Stimulated activated CD4-positive, alpha-beta T cell treated with anti-CD3 and anti-CD28 coated beads, Interleukin-12 subunit alpha, Interleukin-12 subunit beta, amount 100 ng/mL, for 24 hours (primary cell): ENCODE measurements at places on chromosomes 2 and 18.

- DNase-seq: no peak
Measured at GRCh38 chr2:145918951-145919350, 1399.0 kb upstream of the ZEB2 start.

DNA sequence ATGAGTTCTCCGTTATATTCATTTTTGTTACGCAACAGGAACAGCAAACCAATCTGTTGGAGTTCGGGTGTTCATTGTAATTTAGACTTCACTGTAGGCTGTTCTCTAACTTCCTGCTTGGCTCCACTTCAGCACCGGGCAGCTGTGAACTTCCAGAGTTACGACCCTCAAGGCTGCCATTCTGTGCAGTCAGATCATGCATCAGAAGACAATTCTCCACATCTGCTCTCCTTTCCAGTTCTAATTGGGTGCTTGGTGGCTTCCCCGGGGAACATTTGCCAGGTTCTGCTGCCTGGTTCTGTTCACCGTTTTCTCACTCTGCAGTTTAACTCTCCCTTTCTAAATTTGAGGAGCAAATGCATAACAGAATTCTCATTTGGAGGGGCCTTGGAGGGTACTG is 237.7 kb downstream of the NYAP2 start:
- DNase-seq: no peak

DNA sequence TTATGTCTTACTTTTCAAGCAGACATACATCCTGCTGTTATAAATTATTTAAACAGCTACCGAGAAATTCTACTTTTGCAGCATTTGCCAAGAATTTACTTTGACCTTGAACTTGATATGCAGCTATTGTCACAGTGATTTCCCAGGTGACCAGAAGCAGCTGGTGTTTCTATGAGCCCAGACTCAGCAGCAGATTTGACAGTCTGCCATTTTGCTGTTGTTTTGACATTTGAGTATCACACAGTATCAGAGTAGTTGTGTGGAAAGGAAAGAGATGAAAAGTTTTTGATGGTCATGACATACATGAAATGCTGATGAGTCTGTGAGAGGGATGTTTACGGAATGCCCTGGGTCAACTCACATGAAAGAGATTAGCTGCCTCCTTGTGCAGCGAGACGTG is 6.6 kb upstream of the CCDC195 start:
- no peak for DNase-seq

- no peak for DNase-seq
Measured at GRCh38 chr2:14120376-14120775, 512.1 kb upstream of the LRATD1 start.

DNA sequence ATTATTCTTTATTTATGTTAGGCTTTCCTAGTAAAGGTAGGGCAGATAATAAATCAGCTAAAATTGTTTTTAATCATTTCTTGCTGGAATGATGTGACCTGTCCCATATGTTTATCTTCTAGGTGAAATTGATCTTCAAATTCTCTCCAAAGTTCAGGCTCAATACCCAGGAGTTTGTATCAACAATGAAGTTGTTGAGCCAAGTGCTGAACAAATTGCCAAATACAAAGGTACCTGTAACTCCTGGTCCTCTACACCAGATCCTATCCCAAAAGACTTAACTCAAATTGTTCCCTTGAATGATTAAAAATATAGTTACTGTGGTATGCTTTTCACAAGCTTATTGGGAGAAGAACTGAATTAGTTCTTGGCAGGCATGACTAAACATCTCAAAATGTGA is 36.5 kb downstream of the HNMT start:
- no peak for DNase-seq

- no peak for DNase-seq
Measured at GRCh38 chr2:19035238-19035637, 323.2 kb downstream of the OSR1 start.

DNA sequence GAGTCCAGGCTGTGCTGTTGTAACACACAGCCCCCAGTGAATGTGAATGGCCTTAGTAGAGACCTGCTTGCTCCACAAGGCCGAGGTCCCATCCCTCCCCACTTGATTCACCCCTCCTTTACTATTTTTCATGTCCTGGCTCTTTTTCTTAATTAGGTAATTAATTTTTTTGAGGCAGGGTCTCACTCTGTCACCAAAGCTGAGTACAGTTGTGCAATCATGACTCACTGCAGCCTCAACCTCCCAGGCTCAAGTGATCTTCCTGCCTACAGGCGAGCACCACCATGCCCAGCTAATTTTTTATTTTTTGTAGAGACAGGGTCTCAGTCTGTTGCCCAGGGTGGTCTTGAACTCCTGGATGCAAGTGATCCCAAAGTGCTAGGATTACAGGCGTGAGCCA is 19.3 kb downstream of the FBLN7 start:
- no peak for DNase-seq

DNA sequence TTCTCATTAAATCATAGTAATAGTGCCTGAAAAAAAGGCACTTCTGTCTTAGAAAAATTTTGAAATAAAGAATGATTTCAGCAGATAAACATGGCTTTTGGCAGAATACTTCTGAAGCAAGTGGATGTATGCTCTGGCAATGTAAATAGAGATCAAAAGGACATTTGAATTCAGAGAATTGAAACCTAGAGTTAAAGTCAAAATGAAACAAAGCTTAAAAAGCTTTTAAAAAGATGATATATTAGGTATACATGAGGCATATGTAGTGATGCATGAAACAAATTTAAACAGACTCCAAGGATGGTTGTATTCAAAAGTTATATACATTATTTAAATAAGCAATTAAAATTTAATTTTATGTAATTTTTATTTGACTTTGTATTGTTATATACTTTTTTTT is 1344.5 kb upstream of the TMEFF2 start:
- DNase-seq: no peak

GRCh38 chr18:23825496-23825895 is 136.2 kb downstream of the LAMA3 start:
- no peak for DNase-seq

DNA sequence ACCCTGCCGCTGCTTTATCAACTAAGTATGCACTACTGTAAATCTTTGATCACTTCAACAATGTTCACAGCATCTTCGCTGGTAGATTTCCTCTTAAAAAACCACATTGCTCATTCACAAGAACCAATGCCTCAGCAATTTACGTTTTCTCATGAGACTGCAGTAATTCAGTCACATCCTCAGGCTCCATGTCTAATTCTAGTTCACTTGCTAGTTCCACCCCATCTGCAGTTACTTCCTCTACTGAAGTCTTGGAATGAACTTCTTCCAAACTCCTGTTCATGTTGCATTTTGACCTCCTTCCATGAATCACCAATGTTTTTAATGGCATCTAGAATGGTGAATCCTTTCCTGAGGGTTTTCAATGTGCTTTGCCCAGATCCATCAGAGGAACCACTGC is 35.8 kb downstream of the PRELID3A start:
- no peak for DNase-seq

- DNase-seq: no peak
Measured at GRCh38 chr2:177165061-177165583, 47.5 kb upstream of the HNRNPA3 start.

DNA sequence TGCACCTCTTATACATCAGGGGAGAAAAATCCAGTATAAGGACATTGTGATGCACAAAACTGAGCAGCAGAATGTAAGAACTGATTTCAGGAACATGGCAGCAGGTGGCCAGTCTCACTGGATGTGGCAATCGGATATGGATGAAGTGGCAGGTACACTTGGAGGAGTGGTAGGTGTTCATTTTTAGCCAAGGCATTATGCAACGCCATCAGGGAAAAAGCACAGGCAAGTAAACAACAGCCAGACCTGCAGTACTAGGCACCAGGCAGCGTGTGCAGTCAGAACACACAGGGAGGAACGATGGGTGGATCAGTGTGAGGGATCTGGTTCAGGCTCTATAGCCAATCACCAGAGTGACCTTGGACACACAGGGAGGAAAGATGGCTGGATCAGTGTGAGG is 77.4 kb upstream of the GCFC2 start:
- DNase-seq: no peak

DNA sequence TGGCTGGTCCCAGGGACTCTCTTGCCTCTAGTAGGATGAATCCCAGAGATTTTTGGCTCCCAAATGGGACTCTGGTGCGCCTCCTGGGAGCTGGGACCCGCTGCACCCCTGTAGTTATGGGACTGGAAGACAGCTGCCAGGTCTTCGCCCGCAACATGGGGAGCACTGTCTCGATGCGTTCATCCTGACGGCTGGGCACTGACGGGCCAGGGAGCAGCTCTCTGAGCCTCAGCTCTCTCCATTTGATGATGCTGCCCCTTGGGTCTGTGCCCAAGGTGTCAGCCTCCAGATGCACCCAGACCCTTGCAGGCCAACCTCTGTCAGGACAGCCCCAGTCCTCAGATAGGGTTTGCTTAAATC is 9.3 kb upstream of the ARMC9 start:
- DNase-seq: no peak

DNA sequence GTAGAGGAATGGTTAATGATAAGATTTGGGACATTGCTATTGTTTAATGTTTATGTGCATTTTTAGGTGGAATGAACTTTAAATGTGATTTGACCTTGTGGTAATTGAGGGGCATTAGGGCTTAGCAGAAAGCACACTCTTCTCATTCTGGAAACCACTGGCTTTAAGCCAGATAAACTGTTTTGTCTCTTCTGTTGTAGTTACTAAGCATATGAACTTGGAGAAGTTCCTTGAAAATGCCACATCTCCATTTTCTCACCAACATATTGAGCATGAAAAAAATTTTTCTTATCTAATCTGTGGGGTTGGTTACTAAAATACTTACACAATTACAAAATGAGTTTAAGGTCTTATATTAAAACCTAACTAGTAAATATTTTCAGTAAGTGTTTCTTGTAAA is 70.8 kb upstream of the FSHR start:
- DNase-seq: no peak

GRCh38 chr2:166411473-166412230 is 35.9 kb upstream of the SCN9A start:
- DNase-seq: no peak

- DNase-seq: no peak
Measured at GRCh38 chr2:148992448-148992847, 46.1 kb upstream of the LYPD6B start.

DNA sequence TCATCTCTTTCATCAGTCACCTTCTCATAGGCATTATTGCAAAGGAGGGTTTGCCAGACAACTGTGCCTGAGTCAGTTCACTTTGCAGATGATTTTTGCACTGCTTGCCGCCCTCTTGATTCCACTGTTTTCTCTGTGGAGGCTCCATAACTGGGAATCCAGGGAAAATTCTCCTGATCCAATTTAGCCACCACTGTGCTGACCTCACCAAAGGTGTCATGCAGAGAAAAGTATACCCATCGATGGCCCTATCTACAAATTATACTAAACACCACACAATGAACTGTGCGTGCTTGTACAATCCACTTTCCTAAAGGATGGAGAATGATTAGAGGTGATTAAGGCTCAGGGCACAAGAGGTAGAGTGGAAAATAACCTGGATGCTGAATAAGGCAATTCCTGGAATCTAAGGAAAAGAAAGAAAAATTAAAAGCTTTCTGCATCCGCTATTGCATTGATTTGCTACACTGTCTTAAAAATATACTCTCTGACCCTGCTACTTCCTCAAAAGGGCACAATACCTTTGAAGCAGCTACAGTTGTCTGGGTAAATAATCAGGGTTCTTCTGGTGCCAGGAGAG is 409.4 kb downstream of the RIT2 start:
- no peak for DNase-seq

DNA sequence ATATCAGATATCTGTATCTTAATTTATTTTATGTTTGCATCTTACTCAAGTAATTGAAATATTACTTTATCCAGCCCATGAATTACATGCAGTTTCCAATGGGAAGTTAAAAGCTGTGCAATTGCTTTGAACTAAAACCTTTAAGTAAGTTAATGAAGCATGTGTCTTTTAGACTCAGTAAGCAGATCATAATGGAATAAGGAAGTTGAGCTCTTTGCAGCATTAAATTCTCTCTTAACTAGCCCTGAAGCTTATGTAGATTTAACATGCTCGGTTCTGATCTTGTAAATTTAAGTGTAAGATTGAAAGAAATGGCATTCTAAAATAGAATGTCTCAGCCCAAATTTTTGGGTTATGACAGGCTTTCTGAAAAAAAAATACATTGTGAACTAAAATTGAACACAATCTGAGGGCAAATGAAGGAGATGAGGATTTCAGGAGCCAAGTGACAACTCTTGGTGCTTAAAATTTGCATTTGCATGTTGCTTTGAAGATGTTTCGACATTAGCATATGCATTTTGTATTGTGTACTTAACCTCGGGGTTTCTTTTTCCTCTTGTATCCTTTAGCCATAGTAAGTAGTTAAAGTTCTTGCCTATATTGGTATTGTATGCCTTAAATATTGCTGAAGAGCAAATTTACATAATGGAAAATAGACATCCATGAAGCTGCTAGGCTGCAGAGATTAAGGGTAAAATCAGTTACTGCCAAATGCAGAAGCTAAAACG is 297.8 kb upstream of the KCNJ3 start:
- DNase-seq: no peak

- no peak for DNase-seq
Measured at GRCh38 chr2:172087780-172088244, 2.5 kb downstream of the DLX1 start.
